B cell (primary cell): ENCODE measurements at places on chromosomes 16 and 17.

GRCh38 chr16:89365044-89365467 lies 125.3 kb downstream of the ANKRD11 start:
- DNase-seq = no peak

DNA sequence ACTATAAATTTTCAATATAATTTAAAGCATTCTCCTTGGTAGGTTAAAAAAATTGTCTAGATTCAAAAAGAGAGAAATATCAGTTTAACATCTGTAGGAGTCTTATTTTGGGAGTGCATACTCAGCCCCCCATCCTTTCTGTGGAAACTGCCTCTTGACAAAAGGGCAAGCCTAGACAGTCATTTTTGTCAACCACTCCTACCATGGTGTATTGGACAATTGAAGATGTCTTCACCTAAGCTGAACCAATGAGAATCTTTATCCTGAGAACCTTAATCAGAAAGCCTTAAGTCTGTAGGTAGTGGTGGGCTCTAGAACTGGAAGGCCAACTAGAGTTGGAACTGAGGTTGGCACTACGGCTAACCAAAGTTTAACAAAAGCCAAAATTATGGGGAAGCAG lies 65.7 kb upstream of the MED13 start:
- no peak for DNase-seq

GRCh38 chr16:14215941-14216340 lies 144.8 kb downstream of the MRTFB start:
- no peak for DNase-seq

- no peak for DNase-seq
These were observed 30.3 kb downstream of the CHD9NB start for GRCh38 chr16:53022374-53022773.

DNA sequence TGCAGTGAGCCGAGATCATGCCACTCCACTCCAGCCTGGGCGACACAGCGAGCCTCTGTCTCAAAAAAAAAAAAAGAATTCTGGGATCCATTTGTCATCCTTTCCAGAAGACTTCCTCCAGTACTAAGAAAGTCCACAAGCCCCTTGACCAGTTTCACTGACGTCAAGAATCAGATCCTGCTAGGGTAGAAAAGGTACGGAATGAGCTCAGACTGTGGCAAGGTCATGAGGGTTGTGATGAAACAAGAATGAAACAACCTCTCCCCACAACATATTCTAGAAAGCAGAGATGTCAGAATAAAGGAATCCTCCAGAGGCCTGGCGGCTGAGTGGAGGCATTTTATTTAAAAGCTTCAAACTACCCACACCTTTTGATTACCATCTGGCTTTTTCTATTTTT lies 29.9 kb downstream of the TRAF4 start:
- no peak for DNase-seq
